ENCODE measurements at places on chromosomes 2 and 18.

GRCh38 chr2:40430776-40431599 is 20.9 kb downstream of the SLC8A1 start:
- DNase-seq = no peak

DNA sequence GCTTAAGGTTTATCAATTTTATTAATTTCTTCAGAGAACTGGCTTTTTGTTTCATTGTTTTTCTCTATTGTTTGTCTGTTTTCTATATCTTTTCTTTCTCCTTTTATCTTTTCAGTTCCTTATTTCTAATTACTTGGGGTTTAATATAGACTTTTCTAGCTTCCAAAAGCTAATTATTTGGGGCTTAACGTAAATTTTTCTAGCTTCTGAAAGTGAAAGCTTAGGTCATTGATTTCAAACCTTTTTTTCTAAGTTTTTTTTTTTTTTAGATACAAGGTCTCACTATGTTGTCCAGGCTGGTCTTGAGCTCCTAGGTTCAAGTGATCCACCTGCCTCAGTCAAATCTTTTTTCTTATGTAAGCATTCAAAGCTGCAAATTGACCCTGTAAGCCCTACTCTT is 266.6 kb downstream of the CAMKMT start:
- no peak for DNase-seq

DNA sequence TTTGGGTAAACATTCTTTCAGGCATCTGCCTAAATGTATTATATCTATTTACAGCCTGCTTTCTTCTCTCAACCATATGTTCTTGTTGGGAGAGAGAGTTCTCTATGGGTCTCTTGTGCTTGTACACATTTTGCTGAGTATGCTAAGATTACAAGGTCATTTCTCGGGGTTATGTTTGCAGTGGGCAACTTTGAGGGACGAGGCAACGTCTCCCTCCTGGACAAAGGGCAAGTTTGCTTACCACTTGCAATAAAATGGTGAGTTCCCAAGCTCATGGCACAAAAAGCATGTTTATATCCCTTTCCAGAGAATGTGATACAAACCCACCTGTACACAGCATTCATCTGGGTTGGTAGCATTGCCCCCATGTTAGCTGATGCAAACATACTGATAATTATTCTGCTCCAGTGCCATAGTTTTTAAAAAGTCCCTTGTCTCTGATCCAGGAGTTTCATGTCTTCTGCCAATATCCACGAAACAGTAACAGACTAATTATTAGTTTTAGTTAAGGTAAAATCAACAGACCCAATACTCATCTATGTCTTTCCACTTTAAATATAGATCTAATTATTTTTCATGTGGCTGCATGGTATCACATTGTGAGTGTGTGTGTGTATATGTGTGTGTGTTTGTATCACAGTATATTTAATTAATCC is 84.2 kb upstream of the MAPK4 start:
- no peak for DNase-seq

GRCh38 chr2:10097352-10098148 is 17.3 kb upstream of the CYS1 start:
- DNase-seq = peak; percentile 34

DNA sequence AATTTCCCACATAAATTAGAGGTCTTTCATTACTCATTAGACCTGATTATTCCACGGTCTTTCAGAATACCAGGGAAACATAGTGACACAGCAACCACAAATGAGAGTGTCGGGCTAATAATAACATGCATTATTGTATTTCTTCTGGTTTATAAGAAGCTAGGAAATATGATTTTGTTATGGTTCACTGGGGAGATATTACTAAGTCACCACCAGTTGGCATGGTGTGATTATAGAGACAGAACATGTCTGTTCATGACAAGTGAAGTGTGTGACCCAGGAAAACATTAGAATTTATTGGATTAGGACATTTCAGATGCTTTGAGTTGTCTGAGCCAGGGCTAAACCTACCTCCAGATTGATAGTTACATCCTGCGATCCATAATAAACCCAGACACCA is 494.4 kb downstream of the FBXO15 start:
- no peak for DNase-seq

GRCh38 chr2:14288016-14288415 is 344.5 kb upstream of the LRATD1 start:
- DNase-seq = no peak

DNA sequence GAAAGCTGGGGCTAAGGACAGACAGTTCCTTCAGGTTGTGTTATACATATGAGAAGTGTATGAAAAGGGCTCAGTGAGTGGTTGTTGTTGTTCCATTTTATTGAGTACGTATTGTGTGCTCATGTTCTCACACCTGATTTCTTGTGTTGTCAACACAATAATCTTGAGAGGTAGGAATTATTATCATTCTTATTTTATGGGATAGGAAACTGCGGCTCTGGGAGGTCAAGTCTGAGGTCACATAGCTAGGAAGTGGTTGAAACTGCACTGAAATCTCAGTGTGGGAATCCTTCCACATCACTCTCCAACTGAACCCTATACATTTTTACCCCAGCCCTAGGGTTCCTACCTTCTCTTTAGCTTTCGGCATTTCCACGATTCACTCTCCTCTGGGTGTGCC is 124.2 kb upstream of the CXCR4 start:
- no peak for DNase-seq

GRCh38 chr2:172280571-172281361 is 146.6 kb upstream of the ITGA6 start:
- DNase-seq = no peak

GRCh38 chr2:61141151-61141550 is 20.8 kb upstream of the C2orf74 start:
- DNase-seq = no peak

- no peak for DNase-seq
Observed at GRCh38 chr2:60365556-60365955, 187.9 kb downstream of the BCL11A start.

GRCh38 chr2:173171321-173171720 is 95.7 kb downstream of the MAP3K20 start:
- DNase-seq = no peak

GRCh38 chr18:25233528-25234321 is 118.2 kb downstream of the ZNF521 start:
- no peak for DNase-seq

DNA sequence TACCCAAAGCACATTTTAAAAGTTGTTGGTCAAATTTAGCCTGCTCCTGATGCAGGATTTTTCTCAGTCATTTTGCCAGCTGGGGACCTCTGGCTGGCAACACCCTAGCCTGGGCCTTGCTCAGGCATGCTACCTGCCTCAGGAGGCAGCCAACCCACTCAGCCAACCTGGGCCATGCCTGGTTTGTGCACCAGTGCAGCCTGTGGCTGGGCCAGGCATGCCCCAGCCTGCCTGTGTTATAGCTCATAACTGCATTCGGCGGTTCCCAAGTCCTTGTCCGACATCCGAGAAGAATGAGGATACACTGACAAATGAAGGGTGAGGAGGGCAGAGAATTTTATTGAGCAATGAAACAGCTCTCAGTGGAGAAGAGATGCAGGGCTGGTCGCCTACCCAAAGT is 608.0 kb downstream of the SUCLG1 start:
- no peak for DNase-seq

DNA sequence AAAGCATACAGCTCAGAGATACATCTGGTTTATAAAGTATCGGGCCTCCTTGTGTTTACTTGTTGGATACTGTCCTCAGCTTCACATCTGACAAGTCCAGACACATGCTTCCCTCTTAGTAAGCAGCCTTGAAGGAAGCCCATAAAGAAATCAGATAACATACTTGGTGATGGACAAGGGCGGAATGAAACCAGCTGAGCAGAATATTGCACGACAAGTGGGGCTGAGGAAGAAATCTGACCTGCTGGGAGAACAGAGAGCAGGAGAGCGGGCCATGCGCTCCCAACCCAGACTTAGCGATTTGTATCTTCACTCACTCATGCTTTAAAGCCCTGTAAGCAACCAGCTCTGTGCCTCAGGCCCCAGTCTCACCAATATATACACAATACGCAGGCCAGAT is 208.4 kb downstream of the CDH20 start:
- DNase-seq = no peak

GRCh38 chr18:75475228-75475627 is 47.7 kb upstream of the SMIM21 start:
- no peak for DNase-seq

DNA sequence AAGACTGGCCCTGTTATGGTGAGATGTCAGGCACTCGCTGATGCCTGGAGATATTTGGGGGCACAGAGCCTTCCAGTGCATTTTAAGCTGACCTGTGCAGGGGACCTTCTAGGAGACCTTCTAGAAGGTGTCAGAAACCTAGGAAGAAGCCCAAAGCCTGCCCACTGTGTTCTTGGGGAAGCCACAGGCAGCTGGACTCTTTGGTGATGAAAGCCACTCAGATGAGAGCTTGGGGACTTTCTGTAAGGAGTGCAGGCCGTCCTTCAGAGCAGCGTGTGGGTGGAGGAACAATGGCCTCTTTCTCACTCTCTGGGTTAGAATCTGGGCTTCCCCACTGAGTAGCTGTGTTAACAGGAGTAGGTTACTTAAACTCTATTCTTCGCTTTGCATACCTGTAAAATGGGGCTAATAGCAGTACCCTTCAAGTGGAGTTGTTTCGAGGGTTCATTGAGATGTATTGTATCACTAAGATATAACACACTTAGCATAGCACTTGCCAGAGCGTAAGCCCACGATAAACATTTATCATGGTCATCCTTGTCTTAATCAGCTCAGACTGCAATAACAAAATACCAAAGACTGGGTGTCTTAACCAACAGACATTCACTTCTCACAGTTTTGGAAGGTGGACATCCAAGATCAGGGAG is 322.3 kb upstream of the EPAS1 start:
- no peak for DNase-seq

- DNase-seq = no peak
Observed at GRCh38 chr18:5720132-5720531, 175.2 kb downstream of the TMEM200C start.

DNA sequence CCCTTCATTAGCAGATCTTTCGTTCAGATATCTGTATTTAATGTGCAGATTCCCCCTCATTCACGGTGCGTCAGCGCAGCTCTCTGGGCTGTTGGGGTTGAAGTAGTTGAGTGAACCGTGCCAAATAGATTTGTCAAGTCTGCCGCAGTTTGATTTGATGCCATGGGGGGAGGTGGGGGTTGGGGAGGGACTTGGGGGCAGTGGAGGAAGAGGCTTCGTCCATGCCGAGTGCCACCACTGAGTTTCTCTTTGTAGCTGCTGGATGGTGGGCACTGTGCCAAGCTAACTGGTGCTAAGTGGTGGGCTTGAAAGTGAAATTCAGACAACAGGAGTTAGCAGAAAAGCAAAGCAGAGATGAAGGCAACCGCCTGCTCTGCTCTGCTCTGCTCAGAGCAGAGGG is 47.9 kb downstream of the NRP2 start:
- no peak for DNase-seq

DNA sequence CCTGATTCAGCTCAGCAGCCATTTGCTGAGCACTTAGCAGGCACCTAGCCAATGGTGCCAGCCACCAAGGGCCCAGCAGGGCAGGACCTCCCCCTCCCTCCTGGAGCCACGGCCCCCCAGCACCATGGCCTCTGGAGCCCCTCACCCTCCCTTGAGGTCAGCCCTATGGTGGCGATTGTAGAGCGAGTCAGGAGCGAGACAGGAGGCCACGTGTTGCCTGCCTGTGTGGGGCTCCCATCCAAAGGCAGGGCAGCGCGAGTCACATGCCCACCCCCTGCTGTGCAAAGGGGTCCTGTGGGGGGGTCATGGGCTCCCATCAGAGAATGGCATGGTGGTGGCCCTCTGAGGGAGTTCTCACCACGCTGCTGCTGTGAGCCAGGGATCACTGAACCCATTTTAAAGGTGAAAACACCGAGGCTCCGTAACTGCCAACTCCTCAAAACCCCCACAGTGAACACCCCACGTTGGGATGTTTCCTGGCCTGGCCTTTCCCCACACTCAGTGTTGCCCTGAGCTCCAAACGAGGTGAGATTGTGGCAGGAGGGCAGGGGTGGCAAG is 35.6 kb downstream of the RAMP1 start:
- no peak for DNase-seq
